Progenitor cell of endocrine pancreas (in vitro differentiated cells): ENCODE measurements at places on chromosomes 5 and 9.

- no peak for DNase-seq
Measured at GRCh38 chr5:22844155-22844554, 9.0 kb downstream of the CDH12 start.

DNA sequence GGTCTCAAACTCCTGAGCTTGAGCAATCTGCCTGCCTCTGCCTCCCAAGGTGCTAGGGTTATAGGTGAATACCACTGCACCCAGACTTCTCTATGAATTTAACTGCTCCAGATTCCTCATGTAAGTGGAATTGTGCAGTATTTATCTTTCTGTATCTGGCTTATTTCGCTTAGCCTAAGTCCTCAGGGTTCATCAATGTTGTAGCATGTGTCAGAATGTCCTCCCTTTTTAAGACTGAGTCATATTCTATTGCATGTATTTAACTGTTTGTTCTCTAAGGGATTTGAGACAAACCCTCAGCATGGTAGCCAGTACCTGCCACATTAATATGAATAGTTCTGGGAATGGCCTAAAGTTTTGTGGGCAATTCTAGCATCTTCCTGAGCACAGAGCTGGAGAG lies 53.9 kb upstream of the TUT7 start:
- DNase-seq = no peak

- no peak for DNase-seq
Measured at GRCh38 chr5:31770132-31770720, 131.3 kb downstream of the PDZD2 start.

GRCh38 chr5:33067291-33067690 lies 356.2 kb downstream of the NPR3 start:
- no peak for DNase-seq

DNA sequence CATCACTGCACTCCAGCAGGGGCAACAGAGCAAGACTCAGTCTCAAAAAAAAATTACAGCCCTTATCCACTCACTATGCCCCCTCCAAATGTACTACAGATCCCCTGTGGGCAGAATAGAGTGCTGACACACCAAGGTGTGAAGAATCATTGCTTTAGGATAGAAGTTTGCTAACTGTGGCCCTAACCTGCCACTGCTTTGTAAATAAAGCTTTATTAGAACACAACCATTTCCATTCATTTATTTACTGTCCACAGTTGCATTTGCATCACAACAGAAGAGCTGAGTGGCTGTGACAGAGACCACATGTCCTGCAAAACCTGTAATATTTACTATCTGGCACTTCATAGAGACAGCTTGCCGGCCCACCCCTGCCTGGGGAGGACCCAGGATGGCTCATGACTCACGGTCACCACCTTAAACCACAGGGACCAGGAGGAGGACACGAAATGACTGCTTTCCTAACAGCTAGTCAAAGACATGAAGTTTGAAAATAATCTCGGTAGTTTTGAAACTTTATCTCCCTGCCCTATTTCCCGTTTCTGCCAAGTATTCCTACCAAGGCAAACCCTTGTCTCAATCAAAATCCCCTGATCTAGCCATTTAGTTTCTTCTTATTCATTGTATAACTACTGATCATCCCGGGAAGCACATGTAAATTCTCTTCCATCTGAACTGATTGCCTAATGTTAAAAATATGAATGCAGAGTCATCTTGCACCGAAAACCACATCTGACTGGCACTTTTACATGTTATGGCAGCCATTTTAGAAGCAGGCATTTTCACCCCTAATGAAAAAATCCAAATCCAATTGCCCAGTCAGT lies 206.1 kb downstream of the SLIT3 start:
- DNase-seq = no peak

- no peak for DNase-seq
Measured at GRCh38 chr5:112397690-112398089, 21.4 kb downstream of the EPB41L4A start.

DNA sequence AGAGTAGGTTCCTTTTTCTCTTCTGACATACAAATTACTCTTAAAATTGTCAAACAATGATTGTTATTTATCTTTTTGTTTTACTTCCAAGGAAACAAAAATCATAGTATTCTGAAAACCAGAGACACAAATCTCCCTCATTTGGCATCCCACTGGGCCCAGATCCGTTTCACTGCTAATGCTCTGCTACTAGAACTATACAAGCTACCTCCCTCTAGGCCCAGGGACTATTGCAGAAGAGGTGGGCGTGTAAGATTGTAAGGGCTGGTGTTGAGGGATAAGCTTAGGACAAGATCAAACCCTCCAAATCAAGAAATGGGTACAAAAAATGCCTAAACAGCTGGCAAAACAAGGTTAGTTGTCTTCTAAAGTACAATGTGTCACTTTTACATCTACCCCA lies 928.9 kb upstream of the CDH10 start:
- DNase-seq = no peak

DNA sequence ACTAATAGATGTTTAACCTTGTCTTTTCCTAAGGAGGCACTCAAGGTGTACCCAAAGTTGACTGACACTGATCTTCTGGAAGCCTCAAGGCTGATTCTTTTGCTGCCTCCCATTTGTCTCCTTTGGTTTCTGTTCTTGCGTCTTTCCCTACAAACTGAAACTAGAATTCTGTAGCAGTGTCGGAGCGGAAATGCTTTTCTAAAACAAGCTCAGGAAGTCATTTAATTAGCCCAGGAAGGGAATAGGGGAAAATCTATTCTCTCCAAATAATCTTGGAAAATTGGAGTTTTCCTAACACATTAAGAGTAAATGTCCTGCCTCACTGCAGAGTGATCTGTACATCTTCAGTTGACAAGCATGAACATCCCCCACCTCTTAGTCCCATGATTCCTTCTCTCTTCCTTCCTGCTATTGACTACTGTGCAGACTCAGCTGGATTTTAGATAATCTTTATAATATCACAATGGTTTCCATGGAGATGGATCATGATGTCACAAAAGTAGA lies 182.7 kb downstream of the NR3C1 start:
- DNase-seq = no peak

DNA sequence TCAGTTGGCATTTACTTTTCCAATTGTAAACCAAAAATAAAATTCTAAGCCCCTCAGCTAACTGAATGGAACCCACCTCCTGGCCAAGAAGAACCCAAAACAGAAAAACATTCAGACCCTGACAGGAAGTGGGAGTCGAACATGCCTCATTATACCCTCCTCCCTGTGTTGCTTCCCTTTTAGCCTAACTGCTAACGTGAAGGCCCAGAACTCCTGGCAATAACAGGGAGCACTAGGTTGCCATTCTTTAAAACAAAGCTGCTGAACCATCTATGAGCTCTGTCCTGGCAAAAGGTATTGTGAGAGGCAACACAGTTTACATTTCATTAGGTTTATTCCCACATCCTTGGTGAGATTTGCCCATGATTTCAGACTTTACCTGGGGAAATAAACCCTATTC lies 481.4 kb downstream of the CHSY3 start:
- DNase-seq = no peak

GRCh38 chr5:98205691-98206461 lies 567.6 kb upstream of the RGMB start:
- DNase-seq = no peak

DNA sequence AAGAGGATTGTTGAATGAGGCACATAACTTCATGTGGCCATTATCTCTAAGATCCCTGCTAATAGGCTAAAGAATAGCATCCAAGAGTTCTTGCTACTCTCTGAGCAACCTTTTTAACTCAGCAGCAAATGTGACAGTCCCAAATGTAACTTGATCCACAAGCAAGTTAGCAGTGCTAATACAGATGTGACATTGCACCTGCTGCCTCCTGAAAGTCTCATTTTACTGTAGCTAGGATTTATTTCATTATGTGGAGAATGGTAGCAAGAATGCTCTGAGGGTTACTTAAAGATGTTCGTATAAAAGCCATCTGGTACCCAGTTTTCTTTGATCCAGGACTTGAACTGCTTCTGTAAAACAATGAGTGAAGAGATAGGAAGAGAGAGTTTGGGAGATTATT lies 45.8 kb downstream of the CDH10 start:
- DNase-seq = no peak

DNA sequence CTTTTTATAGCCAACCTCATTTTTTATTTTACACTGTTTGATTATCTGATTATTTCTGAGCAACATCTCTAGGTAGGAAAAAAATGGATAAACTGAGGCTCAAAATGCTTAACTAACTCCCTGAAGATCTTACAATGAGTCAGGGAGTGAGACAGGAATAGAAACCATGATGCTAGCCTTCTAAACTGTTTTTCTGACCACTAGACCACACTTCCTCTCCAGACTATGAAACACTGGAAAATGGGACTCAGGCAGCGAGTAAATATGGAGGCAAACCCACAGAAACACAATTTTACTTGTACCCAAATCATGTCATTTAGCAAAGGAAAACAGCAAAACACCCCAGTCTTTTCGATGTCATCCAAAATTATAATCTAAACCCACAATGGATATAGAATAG lies 129.9 kb upstream of the ANKH start:
- DNase-seq = no peak

GRCh38 chr5:16737209-16737608 lies 120.4 kb upstream of the RETREG1 start:
- DNase-seq = no peak

DNA sequence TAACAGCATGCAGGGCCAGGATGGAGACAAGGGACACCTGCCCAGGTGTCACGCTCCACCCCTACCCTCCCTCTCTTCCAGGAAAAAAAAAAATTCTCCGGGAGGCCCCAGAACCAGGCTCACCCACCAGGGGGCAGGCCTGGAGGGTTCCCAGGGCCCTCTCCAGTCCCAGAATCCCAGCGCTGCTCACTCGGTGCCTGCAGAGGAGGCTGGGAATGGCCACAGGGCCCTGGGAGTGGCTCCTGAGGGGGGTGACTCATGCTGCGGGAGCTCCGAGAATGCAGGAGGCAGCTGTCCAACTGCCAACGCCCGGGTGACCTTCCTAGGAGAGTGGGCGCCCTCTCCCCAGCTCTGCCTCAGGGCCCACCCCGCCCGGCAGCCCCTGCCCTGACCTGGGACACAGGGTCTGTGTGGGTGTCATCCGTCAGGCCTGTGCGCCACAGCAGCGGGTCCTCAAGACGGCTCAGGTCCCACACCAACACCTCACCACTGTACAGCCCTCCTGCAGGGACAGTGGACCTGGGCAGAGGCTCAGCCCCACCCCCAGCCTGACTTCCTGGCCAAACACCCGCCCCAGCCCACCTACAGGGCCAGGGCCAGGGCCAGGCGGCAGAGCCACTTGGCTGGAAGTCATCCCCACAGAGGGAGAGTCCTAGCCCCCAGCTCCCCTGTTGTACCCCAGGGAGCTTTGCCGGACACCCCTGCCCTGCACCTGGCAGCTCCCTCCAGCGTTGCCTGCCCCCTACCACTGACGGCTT lies 21.2 kb downstream of the DYNC2I2 start:
- DNase-seq = peak; percentile 79

DNA sequence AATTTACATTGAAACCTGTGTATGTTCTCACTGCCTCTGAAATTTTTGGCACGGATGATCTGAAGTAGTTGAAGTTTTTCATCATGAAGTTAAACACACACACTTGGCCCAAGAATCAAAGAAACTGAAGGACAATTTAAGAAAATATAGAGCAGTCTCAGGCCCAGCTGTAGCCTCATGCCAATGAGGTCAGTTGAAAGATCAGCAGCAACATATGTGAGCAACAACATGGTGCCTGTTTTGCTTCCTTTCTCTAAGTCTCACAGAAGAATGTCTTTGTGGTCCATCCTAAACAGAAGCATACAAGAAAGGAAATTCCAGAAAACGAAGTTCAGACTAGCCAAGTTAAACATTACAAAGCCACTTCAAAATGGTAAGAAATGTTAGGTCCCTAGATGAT lies 1737.2 kb downstream of the MAT2B start:
- DNase-seq = no peak

GRCh38 chr9:72065076-72065475 lies 4.7 kb upstream of the C9orf57 start:
- DNase-seq = no peak

GRCh38 chr5:86376214-86376613 lies 241.5 kb upstream of the COX7C start:
- DNase-seq = no peak

DNA sequence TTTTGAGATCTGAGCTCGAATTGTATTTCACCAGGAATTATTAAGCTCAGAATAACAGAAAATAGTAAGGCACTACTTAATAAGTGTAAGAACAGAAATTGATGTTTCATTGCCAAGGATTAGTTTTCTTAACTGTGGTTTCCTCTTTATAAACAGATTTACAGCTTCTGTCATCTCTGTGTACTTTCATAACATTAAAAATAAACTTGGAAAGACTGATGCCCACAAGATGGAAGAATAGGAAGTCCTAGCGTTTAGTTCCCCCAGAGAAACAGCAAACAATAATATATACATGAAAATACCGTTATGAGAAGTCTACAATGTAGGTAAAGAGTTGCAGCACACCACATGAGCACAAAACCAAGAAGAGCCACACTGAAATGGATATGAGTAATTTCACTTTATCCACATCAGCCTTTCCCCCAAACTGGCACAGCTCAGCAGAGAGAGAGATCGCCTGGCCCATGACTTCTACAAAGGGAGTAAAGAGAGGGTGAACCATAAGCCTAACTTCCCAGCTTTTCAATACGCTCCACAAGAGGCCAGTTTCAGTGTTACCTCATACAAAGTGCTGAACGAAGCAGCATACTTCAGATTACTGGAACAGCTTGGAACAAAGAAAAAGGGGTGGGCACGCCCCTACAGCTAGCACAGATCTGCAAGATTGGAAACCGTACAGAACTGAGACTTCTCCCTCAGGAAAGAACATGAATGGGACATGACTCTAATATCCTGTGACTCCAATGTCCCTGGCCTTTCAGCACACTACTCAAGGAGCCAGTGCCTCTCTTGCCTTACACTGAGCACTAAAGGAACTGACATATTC lies 75.4 kb downstream of the EMB start:
- DNase-seq = no peak

DNA sequence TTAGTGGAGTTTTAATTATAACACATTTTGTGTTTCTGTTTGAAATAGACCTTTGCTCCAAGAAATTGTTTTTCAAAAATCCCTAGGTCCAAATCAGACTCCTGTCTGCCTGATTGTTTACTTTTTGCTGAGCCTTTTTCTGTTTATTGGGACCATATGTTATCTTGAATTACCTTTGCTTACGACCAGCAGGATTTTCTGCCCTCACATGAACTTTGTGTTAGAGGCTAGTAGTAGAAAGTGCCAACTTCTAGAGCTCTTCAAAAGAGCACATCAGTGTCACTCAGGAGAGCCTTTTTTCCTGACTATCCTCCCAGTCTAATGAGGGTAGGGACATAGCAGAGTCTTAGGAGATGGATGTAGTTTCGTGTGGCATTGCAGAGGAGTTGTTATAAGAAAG lies 10.2 kb downstream of the RECK start:
- DNase-seq = no peak

GRCh38 chr5:141735823-141736222 lies 53.8 kb upstream of the ARAP3 start:
- no peak for DNase-seq

GRCh38 chr5:53922508-53923498 lies 362.4 kb downstream of the NDUFS4 start:
- no peak for DNase-seq

DNA sequence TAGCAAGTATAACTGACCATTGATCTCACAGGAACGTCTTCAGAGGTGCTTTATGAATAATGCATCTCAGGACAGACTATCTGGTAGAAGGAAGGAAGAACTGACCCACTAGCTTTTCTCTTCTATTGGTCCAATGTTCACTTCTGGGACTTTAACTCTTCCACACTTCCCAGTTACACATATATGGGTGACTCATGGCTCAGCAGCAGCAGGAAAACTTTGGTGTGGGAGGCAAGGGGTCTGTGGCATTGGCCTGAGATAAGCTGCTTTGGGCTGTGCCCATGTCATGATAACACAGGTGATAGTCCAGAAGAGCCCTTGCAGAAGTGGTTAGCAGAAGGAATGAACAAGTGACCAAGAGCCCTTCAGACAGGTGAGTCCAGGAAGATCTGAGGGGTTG lies 148.8 kb downstream of the RAB3C start:
- no peak for DNase-seq
